ENCODE measurements at places on chromosomes 13 and 19. TPM values are rescaled to one million over a fixed set of nuclear protein-coding genes. Genes with fewer than 3 reads are reported as not detected.

Gene TDRD12
- total RNA-seq: 0.21 TPM

Gene CDC42EP5
- total RNA-seq: 5.0 TPM

GRCh38 chr13:110317496-110318195 is 10.6 kb downstream of the COL4A2 start:
- no peak for DNase-seq

DNA sequence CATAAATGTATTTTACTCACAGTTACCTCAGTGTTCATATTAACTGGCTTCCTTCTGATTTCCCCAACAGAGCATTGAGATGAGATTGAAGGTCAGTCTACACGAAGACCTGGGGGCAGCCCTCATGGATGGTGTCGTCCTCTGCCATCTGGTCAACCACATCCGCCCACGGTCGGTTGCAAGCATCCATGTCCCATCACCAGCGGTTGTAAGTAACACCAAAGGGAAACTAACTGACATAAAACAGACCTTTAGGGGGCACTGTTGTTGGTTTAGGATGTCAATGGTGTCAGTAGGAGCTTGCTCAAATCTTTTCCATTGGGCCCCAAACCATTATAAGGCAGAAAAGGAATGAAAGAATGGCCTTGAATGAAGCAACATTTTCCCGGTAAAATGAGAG is 68.2 kb downstream of the ESD start:
- DNase-seq: no peak

- peak; percentile 89 for DNase-seq
Measured at GRCh38 chr13:28138756-28139470, 568 bp downstream of the PAN3 start.

DNA sequence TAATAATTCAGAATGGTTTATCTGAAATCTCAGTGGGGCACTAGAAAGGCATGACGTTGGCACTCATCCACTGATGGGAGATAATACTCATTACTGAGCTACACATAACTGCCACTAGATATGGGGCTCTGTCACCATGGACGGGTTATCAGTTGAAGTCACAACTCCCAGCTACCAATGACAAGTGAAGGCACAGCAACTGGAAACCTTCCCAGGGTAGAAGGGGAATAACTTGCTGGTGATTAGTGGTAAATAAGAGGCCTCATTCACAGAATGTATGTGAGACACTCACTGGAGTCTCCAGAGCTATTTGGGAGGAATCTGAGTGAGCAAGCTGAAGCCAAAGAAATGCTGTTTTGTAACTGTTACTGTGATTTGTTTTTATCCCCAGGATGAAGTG is 249.6 kb downstream of the ENOX1 start:
- DNase-seq: no peak

Measured in psoas muscle (tissue), 8 donors.